ENCODE measurements at places on chromosomes 7 and 10.

- DNase-seq: no peak
Measured at GRCh38 chr10:124674768-124675222, 69.4 kb downstream of the FAM53B start.

GRCh38 chr7:8185926-8186683, 75.9 kb downstream of the ICA1 start:
- DNase-seq: peak; percentile 52

- DNase-seq: no peak
Measured at GRCh38 chr10:83835945-83836745, 303.2 kb upstream of the GHITM start.

GRCh38 chr10:8044331-8044907, 10.1 kb upstream of the GATA3 start:
- DNase-seq: no peak

GRCh38 chr10:47354165-47354564, 6.0 kb downstream of the RBP3 start:
- no peak for DNase-seq

GRCh38 chr10:80540981-80541750, 3.5 kb downstream of the SH2D4B start:
- no peak for DNase-seq

DNA sequence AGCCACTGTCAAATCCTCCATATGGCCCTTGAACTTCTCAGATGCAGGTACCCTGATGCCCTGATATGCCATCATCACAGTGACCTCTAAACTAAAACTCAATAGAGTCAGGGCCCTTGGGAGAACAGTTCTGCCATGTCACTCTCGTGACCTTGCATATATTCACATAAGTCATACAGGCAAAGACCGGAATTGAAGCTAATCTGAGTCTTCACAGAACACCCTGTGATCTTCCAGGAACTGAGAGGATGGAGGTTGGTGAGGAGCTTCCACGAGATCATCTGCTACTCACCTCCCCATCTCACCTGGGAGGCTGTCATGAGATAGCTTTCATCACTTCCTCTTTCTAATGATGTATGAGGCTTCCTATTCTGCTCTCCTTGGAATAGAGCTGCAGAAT, 228.7 kb upstream of the CCDC6 start:
- peak; percentile 29 for DNase-seq

DNA sequence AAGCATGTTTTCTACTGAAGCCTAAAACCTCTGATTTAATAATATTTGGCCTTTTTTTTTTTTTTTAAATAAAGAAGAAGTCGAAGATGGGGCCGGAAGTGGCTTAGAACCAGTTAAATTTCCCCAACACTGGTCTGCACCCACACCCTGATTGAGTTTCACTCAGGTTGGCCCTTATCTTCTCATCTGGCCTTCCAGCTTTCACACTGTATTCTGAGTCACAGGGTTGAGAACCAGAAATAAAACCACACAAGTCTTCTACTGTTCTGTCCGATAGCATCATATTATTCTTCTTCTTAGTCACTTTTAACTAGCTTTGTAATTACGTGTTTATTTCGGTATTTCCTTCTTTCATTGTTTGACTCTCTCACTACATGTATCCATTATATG, 9.9 kb downstream of the ZNF365 start:
- peak; percentile 78 for DNase-seq

GRCh38 chr7:27940341-27940740, 200.4 kb downstream of the TAX1BP1 start:
- DNase-seq: no peak

- DNase-seq: no peak
Measured at GRCh38 chr10:8633909-8634308, 579.4 kb downstream of the GATA3 start.

DNA sequence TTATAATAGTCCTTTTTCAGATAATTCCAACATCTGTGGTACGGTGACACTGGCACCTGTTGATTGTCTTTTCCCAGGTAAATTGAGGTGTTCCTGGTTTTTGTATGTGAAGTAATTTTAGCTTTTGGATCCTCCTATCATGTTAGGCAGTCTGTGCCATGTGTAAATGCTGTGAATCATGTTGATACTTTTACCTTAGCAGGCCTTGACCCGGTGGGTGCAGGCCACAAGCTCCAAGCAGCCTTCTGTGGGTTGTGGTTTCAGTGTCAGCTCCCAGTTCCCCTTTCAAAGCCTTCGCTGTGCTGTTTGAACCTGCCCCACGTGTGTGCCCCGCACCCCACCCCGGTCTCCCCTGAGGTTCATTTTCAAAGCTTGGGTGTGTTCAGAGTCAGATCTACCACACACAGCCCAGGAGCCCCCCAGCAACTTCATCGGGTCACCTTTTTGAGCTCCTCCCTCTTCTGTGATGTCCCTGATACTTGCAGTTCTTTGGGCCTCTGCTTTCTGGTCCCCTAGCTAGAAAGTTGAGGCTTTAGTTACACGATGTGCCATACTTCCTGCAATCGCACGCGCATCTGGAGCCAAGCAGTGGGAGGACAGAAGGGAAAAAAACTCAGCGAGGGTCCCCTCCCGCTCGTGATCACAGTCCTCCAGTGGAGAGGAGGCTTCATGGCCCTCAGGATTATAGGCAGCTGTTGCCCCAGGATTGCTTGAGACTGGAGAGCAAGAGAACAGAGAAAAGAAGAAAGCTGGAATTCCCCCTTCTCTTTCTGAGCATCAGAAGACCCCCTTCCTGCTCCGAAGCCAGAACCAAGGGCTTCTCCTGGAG, 8.7 kb upstream of the BHLHA15 start:
- peak; percentile 93 for DNase-seq

GRCh38 chr7:35232994-35233393, 20.9 kb downstream of the TBX20 start:
- no peak for DNase-seq

DNA sequence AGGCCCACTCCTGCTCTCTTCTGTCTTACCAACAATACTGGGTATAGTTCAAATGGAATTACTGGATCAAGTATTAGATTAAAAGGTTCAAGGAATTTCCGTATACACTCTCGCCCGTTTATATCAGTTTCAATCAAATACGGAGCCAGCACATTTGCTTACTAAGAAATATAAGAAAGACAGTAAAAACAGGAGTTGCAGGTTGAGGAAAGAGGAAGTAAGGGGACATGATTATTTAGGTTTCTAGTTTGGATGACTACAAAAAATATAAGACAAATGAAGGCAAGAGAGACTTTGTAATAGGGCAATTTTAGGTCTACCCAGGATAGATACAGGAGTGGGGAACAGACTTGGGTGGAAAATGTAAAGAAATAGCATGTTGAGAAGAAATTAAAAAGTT, 109.9 kb upstream of the ABI1 start:
- DNase-seq: peak; percentile 19

DNA sequence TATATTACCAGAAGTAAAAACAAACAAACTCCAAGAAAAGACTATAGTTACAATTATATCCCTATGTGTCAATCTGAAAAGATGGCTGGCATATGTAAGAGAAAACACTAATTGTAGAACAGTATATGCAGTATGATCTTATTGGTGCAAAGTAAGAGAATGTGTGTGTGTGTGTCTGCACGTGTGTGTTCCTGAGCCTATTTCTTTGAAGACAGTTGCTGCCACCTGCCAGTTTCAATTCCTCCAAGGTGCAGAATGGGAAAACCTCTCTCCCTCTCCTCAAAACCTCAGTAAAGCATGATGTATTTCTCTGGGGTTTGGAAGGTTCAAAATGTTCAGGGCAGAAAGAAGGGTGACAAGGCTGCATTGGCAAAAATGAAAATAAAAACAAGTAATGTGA, 8.8 kb upstream of the SFTPA1 start:
- DNase-seq: no peak

- DNase-seq: no peak
Measured at GRCh38 chr7:92778972-92779371, 57.4 kb downstream of the CDK6 start.

- no peak for DNase-seq
Measured at GRCh38 chr7:32583791-32584190, 88.5 kb downstream of the AVL9 start.

DNA sequence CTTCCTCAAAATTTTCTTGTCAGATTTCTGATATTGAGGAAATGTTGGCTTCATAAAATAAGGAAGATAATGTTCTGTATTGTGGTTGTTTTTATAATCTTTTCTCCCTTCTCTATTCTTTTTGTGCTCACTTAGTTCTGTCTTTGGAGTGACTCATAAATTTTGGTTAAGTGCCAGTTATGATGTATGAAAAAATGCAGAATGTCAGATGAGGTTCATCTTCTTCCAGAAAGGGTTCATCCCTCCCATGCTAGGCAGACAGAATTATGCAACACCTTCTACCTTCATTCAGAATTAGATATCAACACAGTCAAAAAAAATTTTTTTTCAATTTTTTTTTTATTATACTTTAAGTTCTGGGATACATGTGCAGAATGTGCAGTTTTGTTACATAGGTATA, 36.6 kb upstream of the CYP2C19 start:
- DNase-seq: peak; percentile 41

GRCh38 chr10:130498042-130498441, 361.9 kb downstream of the GLRX3 start:
- no peak for DNase-seq

DNA sequence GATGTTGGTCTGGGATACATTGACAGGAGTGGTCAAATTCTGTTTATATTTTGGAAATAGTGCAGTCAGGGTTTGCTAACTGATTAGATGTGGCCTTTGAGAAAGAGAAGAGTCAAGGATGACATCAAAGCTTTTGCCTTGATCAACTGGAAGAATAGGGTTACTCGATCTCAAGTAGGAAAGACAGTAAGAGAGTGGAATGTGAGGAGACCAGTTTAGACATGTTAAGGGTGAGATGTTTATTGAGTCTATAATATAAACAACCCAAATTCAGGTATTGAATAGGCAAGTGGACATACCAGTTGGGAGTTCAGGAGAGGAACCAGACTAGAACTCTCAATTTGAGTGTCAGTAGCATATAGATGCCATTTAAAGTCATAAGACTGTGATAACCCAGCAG, 1.9 kb upstream of the ANKRD7 start:
- no peak for DNase-seq

DNA sequence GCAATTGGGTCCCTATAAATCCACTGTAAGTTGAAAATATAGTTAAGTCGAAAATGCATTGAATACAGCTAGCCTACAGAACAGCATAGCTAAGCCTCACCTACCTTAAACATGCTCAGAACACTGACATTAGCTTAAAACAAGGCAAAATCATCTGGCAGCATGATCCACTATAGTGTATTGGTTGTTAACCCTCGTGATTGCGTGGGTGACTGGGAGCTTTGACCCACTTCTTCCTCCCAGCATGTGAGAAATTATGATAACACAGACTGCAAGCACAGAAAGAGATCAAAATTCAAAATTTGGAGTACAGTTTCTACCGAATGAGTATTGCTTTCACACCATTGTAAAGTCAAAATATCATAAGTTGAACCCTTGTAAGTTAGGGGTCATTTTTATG, 22.3 kb downstream of the CNTNAP2 start:
- DNase-seq: no peak

DNA sequence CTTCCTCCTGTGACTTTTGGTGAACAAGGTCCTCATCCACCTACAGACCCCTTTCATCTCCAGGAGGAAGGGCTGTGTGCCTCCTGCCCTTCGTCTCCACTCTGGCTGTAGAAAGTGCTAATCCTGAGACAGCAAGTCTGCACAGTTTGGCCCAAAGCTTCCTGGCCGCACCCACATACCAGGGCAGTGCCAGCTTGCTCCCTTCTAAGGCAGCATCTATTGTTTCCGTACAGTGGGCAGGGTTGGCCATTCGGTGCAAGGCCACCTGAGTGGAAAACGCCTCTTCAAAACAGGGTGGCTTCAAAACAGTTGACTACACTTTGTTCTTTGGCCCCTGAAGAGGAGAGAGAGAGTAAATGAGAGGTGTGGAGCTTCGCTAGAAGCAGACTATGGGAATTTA, 134.1 kb upstream of the KLF14 start:
- DNase-seq: no peak

DNA sequence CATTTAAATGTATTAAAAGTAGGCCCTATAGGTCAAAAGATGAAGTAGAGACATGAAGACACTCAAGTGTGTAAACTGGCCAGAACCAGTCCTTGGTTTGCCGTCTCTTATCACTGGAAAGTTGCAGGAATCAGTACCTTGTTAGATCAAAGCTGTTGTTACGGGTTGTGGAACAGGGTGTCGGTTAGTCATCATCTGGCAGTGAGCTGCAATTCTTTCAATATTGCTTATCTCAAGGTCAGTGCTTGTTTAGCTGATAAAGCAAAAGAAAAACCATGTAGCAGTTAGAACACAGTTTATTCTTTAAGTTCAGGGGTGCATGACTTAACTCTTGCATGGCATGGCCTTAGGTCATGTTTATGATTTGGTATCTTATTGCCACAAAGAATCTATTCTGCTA, 10.0 kb upstream of the SLC13A1 start:
- peak; percentile 71 for DNase-seq

DNA sequence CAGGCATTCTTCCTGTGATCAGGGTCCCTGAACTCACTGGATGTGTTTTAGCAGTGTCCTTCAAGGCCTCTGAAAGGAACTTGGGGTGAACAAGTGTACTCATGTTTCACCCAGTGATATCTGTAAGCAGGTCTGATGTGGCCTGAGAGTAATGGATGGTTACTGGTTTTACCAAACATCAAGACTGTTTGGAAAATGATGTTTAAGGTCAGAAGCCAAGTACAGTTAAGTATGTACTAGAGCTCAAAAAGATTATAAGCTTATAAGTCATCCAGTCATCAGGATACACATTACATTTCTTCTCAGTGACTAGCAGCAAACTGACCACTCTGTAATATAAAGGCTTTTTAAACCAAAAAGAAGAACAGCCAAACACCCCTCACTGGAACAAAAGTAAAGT, 79.8 kb upstream of the PTN start:
- DNase-seq: no peak

DNA sequence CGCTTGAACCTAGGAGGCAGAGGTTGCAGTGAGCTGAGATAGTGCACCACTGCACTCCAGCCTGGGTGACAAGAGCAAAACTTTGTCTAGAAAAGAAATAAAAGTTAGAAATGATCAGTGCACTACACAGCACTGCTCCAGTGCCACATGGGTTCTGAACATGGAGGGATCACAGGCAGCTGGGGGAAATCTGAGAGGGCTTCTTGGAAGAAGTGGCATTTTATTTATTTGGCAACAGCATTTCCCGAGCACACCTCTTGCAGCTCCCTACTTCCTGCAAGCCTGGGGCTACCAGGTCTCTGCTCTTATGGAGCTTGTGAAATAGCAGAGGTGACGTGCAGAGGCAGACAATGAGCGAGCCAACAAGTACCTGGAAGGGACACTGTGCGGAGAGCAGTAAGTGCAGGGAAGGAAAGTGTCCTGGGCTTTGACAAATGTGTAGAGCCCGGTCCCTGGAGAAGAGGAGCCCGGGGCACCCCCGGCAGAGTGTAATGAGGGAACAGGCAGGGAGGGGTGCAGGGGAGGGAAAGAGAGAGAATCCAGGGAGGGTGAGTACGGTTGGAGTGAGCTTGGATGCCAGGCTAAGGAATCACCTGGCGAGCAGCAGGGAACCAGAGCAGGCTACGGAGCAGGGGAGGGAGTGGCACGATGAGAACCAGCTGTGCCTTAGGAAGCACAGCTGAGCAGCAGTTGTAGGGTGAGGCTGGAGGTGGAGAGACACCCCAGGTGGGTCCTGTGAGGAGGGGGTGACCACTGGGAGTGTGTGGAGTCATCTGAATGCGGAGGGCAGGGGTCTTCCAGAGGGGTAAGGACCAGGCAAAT, 104.6 kb upstream of the CTBP2 start:
- no peak for DNase-seq

GRCh38 chr7:128974241-128974934, 36.7 kb downstream of the IRF5 start:
- DNase-seq: no peak

- peak; percentile 12 for DNase-seq
Measured at GRCh38 chr10:30041196-30042105, 17.9 kb downstream of the JCAD start.

- no peak for DNase-seq
Measured at GRCh38 chr7:147570390-147570789, 1020.2 kb upstream of the C7orf33 start.

GRCh38 chr10:73247509-73248258, 629 bp upstream of the DNAJC9 start:
- peak; percentile 71 for DNase-seq
